Prostate gland (tissue), 2 donors: ENCODE measurements at places on chromosomes 6 and 20. TPM values are rescaled to one million over a fixed set of nuclear protein-coding genes. Genes with fewer than 3 reads are reported as not detected.

Gene HLA-F
- 62.1 TPM for total RNA-seq

Gene NHLRC1
- total RNA-seq: 2.7 TPM

Gene TMEM244
- total RNA-seq: not detected

Gene ADGB
- total RNA-seq: not detected

Gene OGFR
- total RNA-seq: 60.2 TPM

Gene MCHR2
- total RNA-seq: not detected

Gene BCAS1
- 58.6 TPM for total RNA-seq

Gene PACRG
- total RNA-seq: 2.9 TPM

Gene NR2E1
- total RNA-seq: not detected

Gene FAM217A
- total RNA-seq: 1.7 TPM

Gene SYNDIG1
- 4.5 TPM for total RNA-seq

Gene ARMC2
- total RNA-seq: 8.4 TPM

Gene FRMD1
- total RNA-seq: 0.18 TPM
